IMR-90 (cell line): ENCODE measurements at places on chromosomes 5 and 9.

GRCh38 chr9:133787754-133788025 is 49.5 kb upstream of the SARDH start:
- no peak for DNase-seq

DNA sequence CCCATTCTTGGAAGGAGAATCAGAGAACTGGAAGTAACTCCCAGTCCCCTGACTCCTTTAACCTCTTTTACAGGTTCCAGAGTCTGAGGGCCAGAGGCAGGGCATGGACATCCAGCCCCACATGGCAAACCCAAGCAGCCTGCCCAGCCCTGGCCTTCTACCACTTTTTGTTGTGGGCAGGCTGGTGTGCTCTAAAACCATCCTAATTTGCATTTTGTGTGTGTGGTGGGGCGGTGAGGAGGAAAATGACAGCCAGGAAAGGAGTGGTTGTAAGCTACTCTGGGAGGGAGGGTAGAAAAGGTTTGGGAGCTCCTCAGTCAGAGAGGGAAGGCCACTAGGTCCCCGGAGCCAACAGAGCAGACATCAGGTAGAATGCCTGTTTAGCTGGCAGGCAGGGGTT is 90.6 kb downstream of the PSD2 start:
- no peak for DNase-seq

DNA sequence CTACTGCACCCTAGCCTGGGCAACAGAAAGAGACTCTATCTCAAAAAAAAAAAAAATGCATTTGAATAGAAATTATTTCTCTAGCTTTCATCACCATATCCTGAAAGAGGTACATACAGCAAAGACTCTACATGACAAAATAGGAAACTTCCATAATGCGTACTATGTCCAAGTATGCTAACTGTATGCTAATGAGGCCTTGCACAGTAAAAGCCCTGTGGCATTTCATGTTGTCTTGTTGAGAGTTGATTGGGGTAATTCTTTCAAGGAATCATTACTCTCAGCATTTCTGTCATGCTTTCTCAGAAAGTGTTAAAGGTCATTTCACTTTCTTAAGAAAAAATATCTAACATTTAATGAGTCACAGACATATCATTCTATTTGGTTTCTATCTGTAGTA is 393.4 kb downstream of the CTNND2 start:
- no peak for DNase-seq

DNA sequence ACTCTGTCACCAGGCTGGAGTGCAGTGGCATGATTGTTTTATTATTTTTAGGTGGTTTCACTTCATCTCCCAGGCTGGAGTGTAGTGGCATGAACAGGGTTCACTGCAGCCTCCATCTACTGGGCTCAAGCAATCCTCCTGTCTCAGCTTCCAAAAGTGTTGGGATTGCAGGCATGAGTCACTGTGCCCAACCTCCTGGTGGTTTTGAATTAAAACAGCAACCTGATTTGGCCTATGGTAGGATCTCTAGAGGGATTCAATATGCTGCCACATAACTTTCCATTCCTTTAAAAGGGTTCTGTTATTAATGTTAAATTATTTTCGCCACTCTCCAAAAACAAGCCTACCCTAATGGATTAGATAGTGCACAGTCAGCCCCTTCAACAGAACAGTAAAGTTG is 9.9 kb upstream of the HSPA4 start:
- peak; percentile 44 for DNase-seq
